ENCODE measurements at places on chromosomes 4 and X. TPM values are rescaled to one million over a fixed set of nuclear protein-coding genes. Genes with fewer than 3 reads are reported as not detected.
A peak's percentile ranks its signal among the peaks of the same experiment; 100 is the strongest.

DNA sequence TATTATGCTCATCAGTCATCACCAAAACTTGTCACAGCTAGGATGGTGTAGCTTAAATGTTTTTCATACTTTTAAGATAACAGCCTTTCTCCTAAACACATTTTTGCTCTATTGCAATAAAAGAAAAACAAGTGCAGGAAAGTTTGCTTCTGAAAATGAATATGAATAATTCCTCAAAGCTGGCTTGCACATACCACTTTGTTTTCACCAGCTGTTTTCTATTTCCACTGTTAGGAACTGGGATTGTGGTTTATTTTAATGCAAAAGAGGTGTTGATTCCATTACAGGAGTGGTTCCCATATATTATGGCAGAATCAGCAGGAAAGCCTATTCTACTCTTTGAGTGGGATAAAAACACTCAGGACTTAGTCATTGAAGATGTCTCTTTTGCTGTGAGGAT is 145.9 kb downstream of the PPA2 start:
- no peak for DNase-seq

DNA sequence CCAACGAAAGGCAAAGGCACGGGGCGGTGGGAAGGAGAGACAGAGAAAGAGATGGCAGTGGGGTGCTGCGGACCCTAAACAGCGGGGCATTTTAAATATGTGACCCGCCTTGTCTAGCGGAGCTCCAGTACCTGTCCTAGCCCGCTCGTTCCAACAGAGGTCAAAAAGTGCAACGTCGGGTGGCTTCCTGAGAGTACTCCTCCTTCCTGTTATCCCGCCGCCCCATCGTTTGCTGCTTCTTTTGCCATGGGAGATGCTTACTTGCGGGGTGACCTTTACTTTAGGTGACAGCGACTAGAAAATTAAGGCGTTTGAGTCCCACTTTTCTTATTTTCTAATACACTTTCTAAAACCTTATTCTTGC is 735 bp downstream of the NRK start:
- DNase-seq: no peak

Gene MID1
- total RNA-seq: 40.1 TPM

- no peak for DNase-seq
These were observed 108.3 kb downstream of the QRFPR start for GRCh38 chr4:121272526-121272925.

Gene MAGEE1
- 1.3 TPM for total RNA-seq

DNA sequence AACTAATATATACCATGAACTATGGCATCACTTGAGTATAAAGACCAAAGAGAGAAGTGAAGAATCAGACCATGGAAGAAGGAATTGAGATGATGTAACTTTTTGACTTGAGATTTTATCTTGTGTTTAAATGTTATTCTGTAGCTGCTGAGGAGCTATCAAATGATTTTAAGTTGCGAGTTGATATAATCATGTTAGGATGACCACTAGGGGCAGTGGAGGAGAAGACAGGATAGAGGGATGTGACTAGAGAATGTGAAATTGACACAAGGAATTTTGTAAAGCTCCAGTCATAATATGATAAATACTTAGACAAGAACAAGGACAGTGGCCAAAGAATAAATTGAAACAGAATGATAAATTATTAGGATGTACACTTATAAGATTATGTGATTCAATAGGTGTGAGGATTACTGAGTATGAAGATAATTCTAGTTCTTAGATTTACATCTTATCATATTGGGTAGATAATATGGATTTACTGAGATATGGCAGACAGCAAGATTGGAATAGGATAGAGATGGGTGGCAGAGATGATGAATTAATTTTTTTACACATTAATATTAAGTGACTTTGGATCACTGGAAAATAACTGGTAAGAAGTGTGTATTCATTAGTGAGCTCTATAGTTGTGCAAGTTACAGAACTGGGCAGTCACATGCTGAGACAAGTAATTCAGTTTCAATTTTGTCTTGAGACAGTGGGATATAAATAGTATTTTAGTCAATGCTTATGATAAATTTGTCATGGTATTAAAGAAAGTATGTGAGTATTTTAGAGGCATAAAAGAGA is 816.0 kb upstream of the PCDH10 start:
- no peak for DNase-seq

DNA sequence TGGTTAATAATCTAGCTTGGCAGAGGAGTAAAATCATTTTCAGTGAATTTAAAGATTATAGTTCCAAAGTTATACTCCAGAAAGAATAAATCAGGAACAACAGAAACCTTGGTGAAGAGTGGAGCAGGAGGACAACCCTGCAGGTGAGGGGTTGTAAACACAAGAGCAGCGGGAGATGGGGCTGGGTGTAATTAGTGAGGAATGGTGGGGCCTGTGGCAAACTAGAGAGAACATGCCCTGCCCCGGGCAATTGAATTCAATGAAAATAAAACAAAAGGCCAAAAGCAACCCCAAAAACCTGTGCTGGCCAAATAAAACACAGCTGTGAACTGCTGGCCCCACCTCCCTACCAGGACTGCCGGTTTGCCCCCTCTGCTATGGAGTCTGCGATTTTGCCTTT is 325.2 kb downstream of the NR3C2 start:
- DNase-seq: no peak

GRCh38 chr4:120056246-120056645 is 10.4 kb downstream of the MAD2L1 start:
- no peak for DNase-seq

Gene PABPC5
- total RNA-seq: 0.31 TPM

DNA sequence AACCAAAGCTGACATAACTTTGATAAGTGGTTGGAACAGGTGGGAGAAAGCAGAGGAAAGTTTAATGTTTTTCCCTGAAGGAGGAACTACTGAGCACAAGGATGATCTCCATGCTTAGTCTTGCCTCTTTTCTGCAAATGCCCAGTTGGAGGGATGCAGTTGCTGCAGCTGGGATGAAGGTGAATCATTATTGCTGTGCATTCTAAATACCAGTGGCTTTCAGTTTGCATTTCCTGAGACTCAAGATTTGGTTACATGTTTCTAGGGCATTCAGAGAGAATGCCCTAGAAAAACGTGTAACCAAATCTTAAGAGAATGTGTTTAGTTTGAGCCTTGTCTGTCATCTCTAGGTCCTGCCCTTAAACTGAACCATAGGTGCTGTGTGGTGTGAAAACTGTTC is 42.2 kb downstream of the METTL14 start:
- DNase-seq: no peak

- DNase-seq: no peak
These were observed 453.9 kb downstream of the PDHA2 start for GRCh38 chr4:96293806-96294205.

Gene EGFL6
- not detected for total RNA-seq

GRCh38 chr4:152735396-152735859 is 44.1 kb downstream of the TIGD4 start:
- no peak for DNase-seq

- no peak for DNase-seq
These were observed 12.7 kb upstream of the TET2 start for GRCh38 chr4:105133976-105134375.

- peak; percentile 10 for DNase-seq
These were observed 37.7 kb upstream of the ADGRA3 start for GRCh38 chr4:22553560-22553959.

All from left colon (tissue), 2 donors.